ENCODE measurements at places on chromosomes 2 and 18.

- DNase-seq, result no peak
Observed at GRCh38 chr18:28890791-28891190, 713.9 kb upstream of the CDH2 start.

- no peak for DNase-seq
Observed at GRCh38 chr2:198517976-198518375, 713.6 kb downstream of the PLCL1 start.

GRCh38 chr2:138522556-138522955 lies 21.0 kb downstream of the SPOPL start:
- no peak for DNase-seq

DNA sequence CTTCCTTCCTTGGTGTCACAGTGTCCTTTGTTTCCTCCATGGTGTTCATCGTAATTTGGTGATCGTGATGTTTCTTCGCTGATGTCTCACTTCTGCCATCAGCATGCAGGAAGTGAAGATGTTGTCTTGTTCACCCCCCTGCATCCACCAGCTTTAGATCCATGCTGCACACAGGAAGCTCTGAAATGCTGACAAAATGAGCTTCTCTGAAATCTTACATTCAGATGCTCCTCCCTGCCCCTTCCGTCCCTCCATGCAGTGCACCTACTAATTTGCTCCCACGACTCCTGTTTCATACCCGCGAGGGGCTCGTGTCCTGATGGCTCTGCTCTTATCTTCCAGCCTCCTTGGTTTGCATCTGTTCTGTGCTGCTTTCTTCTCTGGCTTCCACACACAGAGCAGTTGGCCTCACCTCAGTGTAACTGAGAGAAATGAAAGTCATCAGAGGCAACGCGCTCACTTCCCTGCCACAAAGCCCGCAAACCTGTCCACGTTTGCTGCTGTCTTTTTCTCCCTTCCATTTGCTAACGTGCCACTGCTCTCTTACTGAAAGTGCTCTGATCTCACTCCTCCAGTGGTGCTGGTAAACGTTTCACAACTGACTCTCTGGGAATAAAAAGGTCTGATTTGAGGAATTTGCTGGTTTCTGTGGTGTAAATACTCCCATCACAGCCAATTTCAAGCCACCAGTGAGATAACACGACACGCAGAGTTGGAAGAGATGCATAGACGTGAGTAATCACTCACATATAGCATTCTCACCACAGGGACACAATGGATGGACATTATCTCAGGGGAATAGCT lies 41.0 kb upstream of the MGAT4A start:
- DNase-seq, result peak; percentile 51

GRCh38 chr2:70094171-70094977 lies 7.1 kb downstream of the PCBP1 start:
- DNase-seq, result no peak

DNA sequence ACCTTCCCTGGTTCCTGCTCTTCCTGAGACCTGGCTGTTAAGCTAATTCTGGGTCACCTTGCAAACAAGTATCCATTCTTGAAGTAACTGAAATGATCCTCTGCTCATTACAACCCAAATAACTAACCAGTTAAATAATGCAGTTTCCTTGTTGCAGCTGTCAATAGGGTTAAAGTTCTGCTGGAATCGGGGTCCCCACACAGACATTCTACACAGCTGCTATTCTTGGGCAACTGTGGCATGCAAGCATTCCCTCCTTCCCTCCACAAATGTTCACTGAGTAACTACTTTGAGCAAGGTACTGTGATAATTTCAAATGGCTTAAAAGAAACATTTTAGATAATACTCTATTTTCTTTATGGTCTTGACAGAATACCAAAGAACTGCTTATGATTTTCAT lies 17.1 kb downstream of the RBKS start:
- no peak for DNase-seq

DNA sequence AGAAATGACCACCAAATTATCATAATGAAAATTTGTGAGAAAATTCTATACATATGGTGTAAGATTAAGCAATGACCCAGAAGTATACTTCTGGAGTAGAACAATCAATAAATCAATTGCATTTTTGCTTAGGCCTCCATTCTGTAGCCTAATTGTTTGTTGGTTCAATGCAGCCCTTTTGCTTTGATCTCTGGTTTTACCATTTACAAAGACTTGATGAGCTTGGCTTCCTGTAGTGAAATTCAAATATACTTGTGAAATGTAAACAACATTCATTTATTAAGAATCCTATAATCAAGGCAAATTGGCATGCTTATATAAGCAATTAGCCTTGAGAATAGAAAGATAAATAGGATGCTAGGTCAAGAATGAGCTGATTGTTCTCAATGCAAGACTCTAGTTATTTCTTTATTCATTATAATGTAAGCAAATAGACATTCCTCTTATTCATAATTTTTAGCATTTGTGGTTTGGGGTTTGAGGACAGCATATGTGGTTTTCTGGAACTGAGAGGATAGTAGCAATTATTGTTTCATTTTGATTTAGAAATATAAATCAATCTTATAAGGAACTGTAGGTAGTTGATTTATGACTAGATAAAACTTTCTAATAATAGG lies 9.7 kb downstream of the FMNL2 start:
- no peak for DNase-seq

- DNase-seq, result no peak
Observed at GRCh38 chr2:219857751-219858150, 230.3 kb downstream of the SLC4A3 start.

- peak; percentile 65 for DNase-seq
Observed at GRCh38 chr2:10835052-10835970, 22.7 kb upstream of the PDIA6 start.

GRCh38 chr18:44502790-44503189 lies 177.9 kb upstream of the SETBP1 start:
- DNase-seq, result no peak

Data from naive thymus-derived CD8-positive, alpha-beta T cell (primary cell).